H1 (cell line): ENCODE measurements at places on chromosomes 7 and 10.

DNA sequence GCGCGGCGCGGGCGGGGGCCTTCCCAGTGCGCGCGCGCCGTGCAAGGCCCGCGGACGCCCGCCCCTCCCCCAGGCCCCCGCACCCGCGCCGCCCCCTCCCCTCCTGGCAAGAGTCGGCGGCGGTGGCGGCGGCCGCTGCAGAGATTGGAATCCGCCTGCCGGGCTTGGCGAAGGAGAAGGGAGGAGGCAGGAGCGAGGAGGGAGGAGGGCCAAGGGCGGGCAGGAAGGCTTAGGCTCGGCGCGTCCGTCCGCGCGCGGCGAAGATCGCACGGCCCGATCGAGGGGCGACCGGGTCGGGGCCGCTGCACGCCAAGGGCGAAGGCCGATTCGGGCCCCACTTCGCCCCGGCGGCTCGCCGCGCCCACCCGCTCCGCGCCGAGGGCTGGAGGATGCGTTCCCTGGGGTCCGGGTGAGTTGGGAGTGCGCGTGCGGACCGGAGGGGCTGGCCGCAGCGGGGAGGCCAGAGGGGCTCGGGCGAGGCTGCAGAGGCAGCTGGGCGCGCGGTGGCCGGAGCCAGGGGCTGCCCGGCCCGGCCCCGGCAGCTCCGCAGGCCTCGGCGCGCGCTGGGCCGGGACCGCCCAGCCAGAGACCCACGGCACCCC lies at the start of gene BMPR1A:
Gene BMPR1A, plus strand, starts transcription at position 109 of the 602 bp plus-strand sequence. CDS start 119,400 bp downstream, outside the sequence.
- no peak for DNase-seq

DNA sequence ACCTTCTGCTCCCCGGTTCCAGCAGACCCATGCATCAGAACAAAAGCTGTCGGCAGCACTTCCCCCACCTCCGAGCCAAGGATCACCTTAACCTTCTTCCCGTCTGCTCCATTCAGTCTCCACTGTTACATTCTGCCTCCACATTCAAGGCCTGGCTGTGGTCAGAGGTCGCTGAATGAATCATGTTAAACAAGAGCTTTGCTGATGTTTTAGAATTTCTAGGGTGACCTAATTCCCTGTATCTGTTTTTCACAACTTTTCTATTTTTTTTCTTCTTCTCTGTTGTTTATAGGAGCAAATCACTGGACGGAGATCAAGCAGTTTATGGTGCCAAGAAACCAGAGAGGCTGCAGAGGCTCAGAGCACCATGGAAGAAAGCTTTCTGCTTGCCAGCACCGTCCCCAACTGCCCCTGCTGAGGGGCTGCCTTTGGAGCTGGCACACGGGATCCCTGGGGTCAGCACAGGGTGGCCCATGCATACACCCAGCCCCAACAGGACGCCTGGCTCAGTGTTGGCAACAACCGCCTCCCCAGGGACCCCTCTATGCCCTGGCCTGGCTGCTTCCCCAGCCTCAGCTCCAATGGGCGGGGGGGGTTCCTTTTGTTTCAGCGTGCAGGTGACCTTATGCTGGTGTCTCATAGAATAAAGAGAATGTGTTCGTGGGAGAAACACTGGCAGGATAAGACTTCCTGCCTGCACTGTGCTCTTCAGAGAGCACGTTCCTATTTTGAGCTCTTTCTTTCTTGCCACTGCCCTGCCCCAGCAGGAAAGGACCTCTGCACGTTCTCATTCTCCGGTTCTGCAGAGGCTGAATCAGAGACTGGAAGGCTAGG lies 182.7 kb upstream of the LYZL2 start:
- no peak for DNase-seq

DNA sequence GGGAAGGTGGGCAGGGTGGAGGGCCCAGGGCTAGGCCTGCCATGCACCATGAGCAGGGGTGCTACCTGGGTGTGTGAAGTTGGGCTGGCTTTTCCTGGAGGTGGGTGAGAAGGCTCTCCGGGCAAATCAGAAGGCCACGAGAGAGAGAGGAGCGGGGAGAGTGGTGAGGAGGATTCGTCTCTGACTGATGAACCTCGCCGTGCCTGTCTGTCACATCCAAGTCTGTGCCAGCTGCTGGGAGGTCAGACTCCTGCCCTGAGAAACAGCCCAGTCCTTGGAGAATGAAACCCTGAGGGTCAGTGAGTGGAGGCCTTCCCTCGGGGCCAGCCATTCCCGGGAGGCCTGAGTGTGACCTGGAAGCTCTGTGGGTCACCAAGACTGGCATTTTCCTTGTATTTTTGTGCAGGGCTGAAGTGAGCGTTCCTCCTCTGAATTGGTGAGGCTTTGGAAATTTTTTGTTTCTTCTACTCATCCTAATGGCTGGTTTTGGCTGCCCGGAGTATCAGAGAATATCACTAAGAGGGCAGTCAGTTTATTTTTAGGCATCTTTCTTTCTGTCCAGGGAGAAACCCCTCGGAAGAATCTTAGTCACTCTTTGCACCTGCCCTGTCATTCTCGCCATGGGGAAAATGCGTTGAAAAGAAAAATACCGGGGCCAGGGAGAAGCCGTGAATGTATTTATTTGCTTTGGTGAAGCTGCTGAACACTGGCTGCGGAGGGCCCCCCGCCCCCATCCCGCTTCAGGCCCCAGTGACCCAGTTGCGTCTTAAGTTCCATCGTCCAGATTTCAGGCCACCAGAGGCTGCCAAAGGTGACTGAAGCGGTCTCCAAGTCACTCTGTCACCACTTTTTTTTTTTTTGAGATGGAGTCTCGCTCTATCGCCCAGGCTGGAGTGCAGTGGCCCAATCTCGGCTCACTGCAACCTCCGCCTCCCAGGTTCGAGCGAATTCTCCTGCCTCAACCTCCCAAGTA lies 6.5 kb upstream of the AP5Z1 start:
- no peak for DNase-seq

- DNase-seq = no peak
These were observed 122.7 kb downstream of the CUL2 start for GRCh38 chr10:34967335-34967880.

DNA sequence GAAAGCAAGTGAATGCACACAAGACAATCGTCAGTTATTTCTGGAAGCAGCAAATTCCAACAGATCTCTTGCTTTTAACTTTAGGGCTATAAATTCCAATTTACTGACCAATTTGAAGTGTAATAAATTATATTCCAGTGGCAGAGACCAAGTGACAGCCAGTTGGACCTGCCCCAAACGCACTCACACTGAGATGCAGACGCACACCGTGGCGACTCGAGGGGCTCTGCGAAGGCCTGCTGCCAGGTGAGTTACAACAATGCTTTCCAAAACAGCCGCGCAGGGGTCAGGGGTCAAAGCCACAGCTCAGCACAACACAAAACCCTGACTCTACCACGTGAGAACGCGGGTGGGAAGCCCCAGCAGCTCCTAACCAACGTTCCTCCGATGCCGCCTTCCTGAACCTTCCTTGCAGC lies 97.4 kb downstream of the ZRANB1 start:
- DNase-seq = no peak

GRCh38 chr7:47210281-47210854 lies 371.5 kb downstream of the TNS3 start:
- no peak for DNase-seq

DNA sequence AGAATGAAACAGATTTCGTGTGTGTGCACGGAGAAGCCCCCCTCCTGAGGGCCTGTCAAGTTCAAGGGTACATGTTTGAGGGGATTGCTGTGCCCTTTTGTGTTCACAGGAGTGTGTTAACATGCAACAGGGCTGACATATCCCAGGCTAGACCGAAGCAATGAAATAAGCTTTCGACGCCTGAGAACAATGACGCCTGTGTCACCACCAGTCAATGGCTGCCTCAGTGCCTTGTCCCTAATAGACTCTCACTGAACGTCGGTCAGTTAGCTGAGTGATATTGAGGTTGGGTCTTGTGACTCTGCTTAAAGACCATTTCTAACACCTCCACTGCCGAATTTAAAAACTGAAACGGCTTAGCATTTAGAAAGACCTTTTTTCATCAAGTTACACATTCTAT lies 175.2 kb upstream of the TCF7L2 start:
- DNase-seq = no peak

DNA sequence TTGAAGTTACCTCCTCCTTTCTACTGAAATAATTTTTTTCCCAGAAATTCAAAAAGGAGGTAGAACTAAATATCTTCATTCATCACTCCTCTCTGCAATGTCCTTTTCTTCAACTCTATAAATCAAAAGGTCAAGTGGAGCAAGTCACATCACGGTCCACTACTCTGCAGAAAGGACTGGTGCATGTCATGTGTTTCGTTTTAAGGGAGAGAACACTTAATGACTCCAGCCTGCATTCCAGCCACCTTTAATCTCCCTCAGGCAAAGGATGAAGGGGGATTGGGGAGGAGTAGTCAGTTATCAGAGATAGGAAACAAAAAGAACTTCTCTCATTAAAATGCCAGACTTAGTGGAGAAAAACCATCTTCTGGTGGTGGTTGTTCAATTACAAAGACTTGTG lies 78.9 kb downstream of the ANK3 start:
- no peak for DNase-seq
